IgD-negative memory B cell (primary cell): ENCODE measurements at places on chromosomes 1 and 21. TPM values are rescaled to one million over a fixed set of nuclear protein-coding genes. Genes with fewer than 3 reads are reported as not detected.

Gene ADAMTS4
- polyA plus RNA-seq, result not detected

Gene UBE2U
- polyA plus RNA-seq, result not detected

Gene NPHS2
- not detected for polyA plus RNA-seq

Gene RAB25
- 2.9 TPM for polyA plus RNA-seq

Gene SH2D2A
- polyA plus RNA-seq, result 2.1 TPM

Gene TDRD10
- not detected for polyA plus RNA-seq

Gene HES2
- not detected for polyA plus RNA-seq

Gene SYT6
- not detected for polyA plus RNA-seq

Gene THEM5
- polyA plus RNA-seq, result not detected

Gene PTPRC
- 744 TPM for polyA plus RNA-seq

Gene OR2T11
- not detected for polyA plus RNA-seq

Gene EVA1B
- polyA plus RNA-seq, result not detected

Gene HSF2BP
- 0.11 TPM for polyA plus RNA-seq

Gene TNFRSF9
- polyA plus RNA-seq, result not detected

Gene ARHGEF16
- not detected for polyA plus RNA-seq

Gene RNF186
- polyA plus RNA-seq, result not detected

Gene MAP3K6
- 3.9 TPM for polyA plus RNA-seq

Gene CEP104
- polyA plus RNA-seq, result 18.3 TPM

Gene ESPN
- not detected for polyA plus RNA-seq

Gene UBASH3A
- 1.6 TPM for polyA plus RNA-seq

Gene SLC66A1
- polyA plus RNA-seq, result 12.7 TPM

Gene KIF14
- polyA plus RNA-seq, result 0.16 TPM

Gene KRTAP13-2
- polyA plus RNA-seq, result not detected

Gene ABCA4
- polyA plus RNA-seq, result not detected

Gene ETV3L
- polyA plus RNA-seq, result not detected

Gene ADGRL2
- polyA plus RNA-seq, result not detected

Gene ZMYND12
- 0.39 TPM for polyA plus RNA-seq

Gene GIPC2
- not detected for polyA plus RNA-seq

Gene AKR1A1
- 117 TPM for polyA plus RNA-seq

Gene TMEM50A
- polyA plus RNA-seq, result 111 TPM

Gene RAD54L
- 0.49 TPM for polyA plus RNA-seq

Gene TRIM33
- polyA plus RNA-seq, result 28.0 TPM

Gene FHAD1
- polyA plus RNA-seq, result not detected

Gene MTMR11
- polyA plus RNA-seq, result not detected

Gene SPRR2D
- not detected for polyA plus RNA-seq

Gene PEAR1
- polyA plus RNA-seq, result not detected

Gene KCNJ9
- polyA plus RNA-seq, result not detected

Gene LCE3D
- not detected for polyA plus RNA-seq

Gene CHIA
- polyA plus RNA-seq, result 1.0 TPM

Gene CADM3
- 0.13 TPM for polyA plus RNA-seq

Gene PTPRF
- polyA plus RNA-seq, result not detected

Gene ZSWIM5
- polyA plus RNA-seq, result 0.14 TPM

Gene CYP4B1
- polyA plus RNA-seq, result not detected

Gene CENPF
- polyA plus RNA-seq, result 0.29 TPM

Gene SYCP1
- polyA plus RNA-seq, result not detected

Gene MCOLN3
- polyA plus RNA-seq, result 0.19 TPM

Gene BPNT1
- 22.4 TPM for polyA plus RNA-seq

Gene ESRRG
- 0.43 TPM for polyA plus RNA-seq

Gene AVPR1B
- polyA plus RNA-seq, result not detected

Gene FCRL3
- 84.5 TPM for polyA plus RNA-seq

Gene ANKRD34A
- 0.64 TPM for polyA plus RNA-seq

Gene OR6N1
- polyA plus RNA-seq, result not detected

Gene UMODL1
- 0.05 TPM for polyA plus RNA-seq

Gene HMGN2
- 748 TPM for polyA plus RNA-seq

Gene CD101
- 1.8 TPM for polyA plus RNA-seq

Gene NHLH1
- polyA plus RNA-seq, result not detected

Gene LYPD8
- polyA plus RNA-seq, result not detected

Gene CELA2B
- polyA plus RNA-seq, result not detected

Gene CFAP107
- not detected for polyA plus RNA-seq
